ENCODE measurements at places on chromosomes 16 and 17. TPM values are rescaled to one million over a fixed set of nuclear protein-coding genes. Genes with fewer than 3 reads are reported as not detected.

EVPLL gene
- not detected for total RNA-seq

CD68 gene
- total RNA-seq: 44.6 TPM

LHX1 gene
- 2.9 TPM for total RNA-seq

FZD2 gene
- 18.3 TPM for total RNA-seq

ZFHX3 gene
- 10.7 TPM for total RNA-seq

- no peak for DNase-seq
Measured at GRCh38 chr17:30238387-30239088, 3.0 kb upstream of the SLC6A4 start.

Data from spinal cord (tissue), 10 donors.